CD4-positive, CD25-positive, alpha-beta regulatory T cell (primary cell): ENCODE measurements at places on chromosomes 6 and 20.

GRCh38 chr6:135935941-135936601, 84.6 kb downstream of the PDE7B start:
- no peak for DNase-seq

DNA sequence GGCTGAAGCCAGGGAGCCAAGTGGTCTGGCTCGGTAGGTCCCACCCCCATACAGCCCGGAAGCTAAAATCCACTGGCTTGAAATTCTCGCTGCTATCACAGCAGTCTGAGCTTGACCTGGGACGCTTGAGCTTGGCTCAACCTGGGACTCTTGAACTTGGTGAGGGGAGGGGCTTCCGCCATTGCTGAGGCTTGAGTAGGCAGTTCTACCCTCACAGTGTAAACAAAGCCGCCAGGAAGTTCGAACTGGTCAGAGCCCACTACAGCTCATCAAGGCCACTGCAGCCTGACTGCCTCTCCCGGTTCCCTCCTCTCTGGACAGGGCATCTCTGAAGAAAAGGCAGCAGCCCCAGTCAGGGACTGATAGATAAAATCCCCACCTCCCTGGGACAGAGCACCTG, 1337.7 kb downstream of the HACE1 start:
- DNase-seq, result no peak

DNA sequence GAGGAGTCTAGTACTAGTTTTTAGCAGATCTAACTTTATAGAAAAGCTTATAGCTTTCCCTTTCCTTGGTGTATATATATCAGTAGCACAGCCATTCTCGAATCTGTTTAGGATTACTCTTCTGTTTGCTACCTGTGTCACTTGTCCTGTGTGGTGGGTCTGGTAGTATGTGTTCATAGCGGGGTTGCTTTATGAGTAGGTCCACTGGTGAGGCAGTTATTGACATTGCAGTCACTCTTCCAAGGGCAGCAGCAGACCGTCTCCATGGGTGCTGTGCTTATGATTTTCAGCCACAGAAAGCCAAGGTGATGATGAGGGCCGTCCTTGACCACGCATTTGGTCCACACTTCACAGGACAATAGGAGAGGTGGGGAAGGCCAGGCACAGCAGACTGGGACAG, 171.5 kb downstream of the CDKAL1 start:
- no peak for DNase-seq

DNA sequence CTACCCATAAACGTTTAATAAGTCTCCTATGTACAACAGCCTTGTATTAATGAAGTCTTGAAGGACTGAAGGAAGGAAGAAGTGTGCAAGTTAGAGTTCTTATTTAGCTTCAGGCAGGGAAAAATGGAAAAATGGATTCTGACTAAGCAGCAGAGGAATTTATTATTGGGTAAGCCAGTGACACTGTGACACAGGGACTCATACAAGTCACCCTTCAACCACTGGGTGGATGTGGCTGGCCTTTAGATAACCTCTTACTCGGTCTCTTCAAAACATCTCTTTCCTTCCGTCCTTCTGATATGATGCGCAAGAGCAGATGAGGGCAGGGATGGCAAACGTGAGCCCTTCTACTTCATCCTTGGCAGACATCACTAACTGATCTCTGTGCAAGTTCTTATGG, 145.6 kb downstream of the DHX35 start:
- DNase-seq, result no peak

- no peak for DNase-seq
Measured at GRCh38 chr6:89050155-89050554, 30.4 kb upstream of the PNRC1 start.
